Body of pancreas (tissue), 4 donors: ENCODE measurements at places on chromosomes 2 and 18. TPM values are rescaled to one million over a fixed set of nuclear protein-coding genes. Genes with fewer than 3 reads are reported as not detected.

- no peak for DNase-seq
Measured at GRCh38 chr18:59917422-59917821, 17.6 kb downstream of the PMAIP1 start.

Gene KCNE4
- total RNA-seq = 3.9 TPM

Gene MFF
- total RNA-seq = 86.9 TPM

Gene LRRTM1
- not detected for total RNA-seq
